ENCODE measurements at places on chromosomes 1 and 21.

DNA sequence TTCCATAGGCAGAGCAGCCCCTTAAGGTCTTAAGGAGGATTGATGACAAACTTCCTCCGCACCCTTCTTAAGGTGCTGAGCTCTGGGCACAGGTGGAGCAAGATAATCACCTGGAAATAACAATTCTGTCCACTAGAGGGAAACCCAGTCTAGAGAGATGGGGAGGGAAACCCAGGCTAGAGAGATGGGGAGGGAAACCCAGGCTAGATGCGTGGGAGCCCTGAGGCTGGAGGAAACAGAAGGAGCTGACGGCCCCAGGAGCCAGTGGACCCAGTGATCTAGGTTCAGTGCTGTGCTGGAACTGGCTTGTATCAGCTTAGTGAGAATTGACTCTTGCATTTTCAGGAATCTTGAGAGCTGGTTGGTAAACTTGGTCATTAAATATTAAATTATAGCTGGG is 17.8 kb upstream of the MYCL start:
- DNase-seq = peak; percentile 86

DNA sequence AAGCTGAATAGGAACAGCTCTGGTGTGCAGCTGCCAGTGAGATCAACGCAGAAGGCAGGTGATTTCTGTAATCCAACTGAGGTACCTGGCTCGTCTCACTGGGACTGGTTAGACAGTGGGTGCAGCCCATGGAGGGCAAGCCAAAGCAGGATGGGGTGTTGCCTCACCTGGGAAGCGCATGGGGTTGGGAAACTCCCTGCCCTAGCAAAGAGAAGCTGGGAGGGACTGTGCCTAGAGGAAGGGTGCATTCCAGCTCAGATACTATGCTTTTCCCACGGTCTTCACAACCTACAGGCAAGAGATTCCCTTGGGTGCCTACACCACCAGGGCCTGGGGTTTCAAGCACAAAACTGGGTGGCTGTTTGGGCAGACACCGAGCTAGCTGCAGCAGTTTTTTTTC is 183.2 kb downstream of the DNM3 start:
- no peak for DNase-seq

GRCh38 chr1:118461154-118461553 is 276.1 kb upstream of the SPAG17 start:
- no peak for DNase-seq

GRCh38 chr1:108803548-108803947 is 53.3 kb downstream of the AKNAD1 start:
- DNase-seq = no peak

All from T47D (cell line).